ENCODE measurements at places on chromosomes 5 and 9.

- DNase-seq = peak; percentile 81
Observed at GRCh38 chr9:112072721-112073638, 102.1 kb downstream of the SUSD1 start.

DNA sequence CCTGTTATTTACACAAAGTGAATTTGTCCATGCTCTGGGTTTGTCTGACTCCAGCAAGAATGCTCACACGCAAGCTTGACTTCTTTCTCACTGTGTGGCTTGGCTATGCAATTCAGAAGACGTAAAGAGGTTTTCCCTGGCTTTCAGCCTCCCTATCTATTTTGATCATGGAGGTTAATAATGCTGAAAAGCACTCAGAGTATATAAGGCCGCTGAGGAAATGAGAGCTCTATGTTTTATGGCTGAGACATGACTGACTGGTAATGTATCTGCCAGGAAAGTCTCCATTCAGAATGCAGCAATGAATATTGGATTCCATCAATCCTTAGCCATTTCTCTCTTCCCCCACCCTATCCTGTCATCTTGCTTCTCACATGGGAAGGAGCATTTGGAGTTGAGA, 417.3 kb downstream of the DMAC1 start:
- DNase-seq = no peak

GRCh38 chr9:128790536-128790935, 3.5 kb downstream of the TBC1D13 start:
- no peak for DNase-seq

- no peak for DNase-seq
Observed at GRCh38 chr5:73638344-73639095, 12.5 kb downstream of the ARHGEF28 start.

GRCh38 chr5:95783661-95784060, 38.9 kb downstream of the GLRX start:
- DNase-seq = no peak

DNA sequence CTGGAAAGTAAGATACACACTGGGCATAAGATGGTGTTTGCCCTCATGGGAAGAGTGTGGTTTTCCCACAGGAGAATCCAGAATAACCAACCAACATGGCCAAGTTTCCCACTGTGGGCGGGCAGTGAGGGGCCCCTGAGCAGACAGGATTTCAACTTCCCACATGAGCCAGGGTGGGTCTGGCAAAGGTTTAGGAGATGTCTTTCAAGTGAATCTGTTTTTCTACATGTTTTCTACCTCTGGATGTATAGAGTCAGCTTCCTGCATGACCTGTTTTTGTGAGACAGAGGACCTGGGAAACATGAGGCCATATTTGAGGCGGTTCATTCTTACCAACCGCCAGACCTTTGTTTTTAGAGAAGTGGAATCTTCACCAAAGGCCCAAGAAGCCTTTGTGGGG, 100.5 kb downstream of the TLE4 start:
- DNase-seq = no peak

DNA sequence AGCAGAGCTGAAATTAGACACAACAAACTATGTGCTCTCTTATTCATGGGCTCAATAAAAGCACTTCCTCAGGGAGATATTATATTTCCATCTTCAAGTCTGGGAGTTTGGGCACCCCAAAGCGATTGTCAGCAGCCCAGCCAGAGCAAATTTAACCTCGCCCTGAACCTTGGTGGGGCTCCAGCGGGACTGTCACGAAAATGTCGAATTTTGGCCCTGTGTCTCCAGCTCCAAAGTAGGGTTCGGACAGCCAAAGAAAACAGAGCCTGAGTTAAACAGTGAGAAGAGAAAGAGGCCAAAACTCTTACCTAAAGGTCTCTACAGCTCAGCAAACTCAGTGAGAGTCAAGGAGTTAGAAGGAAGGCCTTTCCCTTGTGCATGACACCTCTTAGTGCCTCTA, 432.9 kb downstream of the SPATA31D1 start:
- DNase-seq = no peak

- no peak for DNase-seq
Observed at GRCh38 chr9:78130004-78130403, 98.4 kb upstream of the GNAQ start.

DNA sequence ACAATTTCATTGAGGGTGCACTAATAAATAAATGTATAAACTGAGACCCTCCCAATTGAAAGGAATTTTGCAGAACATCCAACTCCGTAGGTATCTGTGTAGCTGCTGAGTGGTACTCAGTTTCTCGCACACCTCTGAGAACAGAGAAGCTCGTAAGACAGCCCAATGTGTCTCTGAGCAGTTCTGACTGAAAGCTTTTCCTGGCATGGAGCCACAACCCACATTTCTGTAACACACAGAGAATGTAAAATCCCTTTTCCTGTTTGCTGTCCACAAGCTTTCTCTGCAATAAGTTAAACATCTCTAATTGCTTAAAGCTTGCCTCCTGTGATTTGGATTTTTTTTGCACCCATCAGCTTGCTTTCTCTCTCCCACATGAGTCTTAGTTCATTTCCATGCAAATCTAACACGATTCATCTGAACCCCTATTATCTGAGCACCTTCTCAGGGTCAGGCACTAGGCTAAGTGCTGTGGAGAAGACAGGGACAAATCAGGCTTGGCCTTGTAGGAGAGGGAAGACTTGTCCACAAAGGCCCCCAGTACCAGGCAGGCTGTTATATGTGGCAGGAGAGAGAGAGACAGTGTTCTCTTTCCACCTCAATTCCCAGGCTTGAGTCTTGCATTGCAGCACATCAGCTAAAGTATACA, 44.2 kb upstream of the COL15A1 start:
- DNase-seq = peak; percentile 78

DNA sequence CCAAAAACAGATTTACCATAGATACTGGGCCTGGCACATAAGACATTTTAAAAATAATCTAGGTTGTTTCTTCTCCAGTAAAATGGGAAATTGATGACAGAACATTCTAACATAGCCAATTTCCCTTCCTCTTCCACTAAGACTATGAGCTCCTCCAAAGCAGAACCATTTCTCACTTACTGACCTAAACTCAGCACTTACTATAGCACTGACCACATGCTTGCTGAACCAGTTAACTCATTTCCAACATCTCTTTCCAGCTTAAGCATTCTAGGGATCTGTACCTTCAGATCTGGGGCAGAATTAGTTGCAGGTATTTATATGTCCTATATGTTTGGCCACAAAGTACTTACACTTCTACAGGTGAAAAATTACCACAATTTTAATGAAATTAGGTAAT, 58.9 kb downstream of the TTC39B start:
- DNase-seq = no peak

DNA sequence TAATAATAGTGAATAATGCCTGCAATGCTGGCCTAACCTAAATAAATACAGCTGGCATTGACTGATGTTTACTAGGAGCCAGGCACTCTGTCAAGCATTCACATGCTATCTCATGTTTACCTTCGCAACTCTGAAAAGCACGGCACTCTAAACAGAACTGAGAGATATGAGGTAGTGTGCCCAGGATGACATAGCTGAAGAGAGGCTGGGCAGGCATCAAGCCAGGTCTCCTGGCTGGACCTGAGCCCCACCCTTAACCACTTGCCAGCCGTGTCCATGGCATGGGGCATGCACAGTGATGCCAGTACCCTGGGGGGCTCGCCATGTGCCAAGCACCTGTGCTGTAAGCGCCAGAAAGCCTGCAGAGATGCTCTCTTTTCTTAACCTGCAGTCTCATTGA, 119.4 kb upstream of the MVB12B start:
- no peak for DNase-seq

GRCh38 chr9:92187390-92187789, 72.2 kb upstream of the SPTLC1 start:
- DNase-seq = no peak

DNA sequence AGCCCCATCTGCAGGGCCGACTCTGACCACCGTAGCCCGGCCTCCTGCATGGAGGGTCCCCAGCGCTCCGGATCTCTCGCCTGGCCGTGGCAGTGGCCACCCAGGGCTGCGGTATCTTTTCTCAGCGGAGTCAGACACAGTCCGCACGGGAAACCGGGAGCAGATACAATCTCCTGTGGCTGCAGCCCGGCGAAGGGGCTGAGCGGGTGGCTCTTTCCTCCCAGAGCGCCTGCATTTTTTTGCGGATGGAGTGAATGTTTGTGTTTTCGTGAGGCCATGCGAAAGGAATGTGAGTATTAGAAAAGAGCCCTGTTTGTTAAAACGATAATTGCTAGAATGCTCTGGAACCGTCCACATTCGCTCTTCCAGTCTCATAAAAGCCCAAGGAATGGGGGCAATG, 53.4 kb upstream of the PTCH1 start:
- no peak for DNase-seq

DNA sequence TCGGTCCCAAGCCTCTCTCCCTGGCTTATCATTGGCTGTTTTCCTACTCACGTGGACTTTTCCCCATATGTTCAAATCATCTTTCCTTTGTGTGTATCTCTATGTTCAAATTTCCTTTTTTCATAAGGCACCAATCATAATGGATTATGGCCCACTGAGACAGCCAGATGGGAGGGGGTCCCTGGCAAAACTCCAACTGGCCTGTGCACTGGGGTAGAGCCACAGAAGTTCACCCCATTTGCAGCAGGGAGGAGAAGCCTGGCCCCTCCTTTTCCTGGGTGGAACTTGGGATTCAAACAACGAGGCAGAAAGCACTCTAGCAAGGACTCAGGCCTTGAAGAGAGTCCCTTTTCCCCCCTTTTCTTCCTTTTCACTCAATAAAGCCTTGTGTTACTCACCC, 362.4 kb downstream of the CDH18 start:
- no peak for DNase-seq

- no peak for DNase-seq
Observed at GRCh38 chr9:137111788-137112563, 2.6 kb downstream of the DPP7 start.

DNA sequence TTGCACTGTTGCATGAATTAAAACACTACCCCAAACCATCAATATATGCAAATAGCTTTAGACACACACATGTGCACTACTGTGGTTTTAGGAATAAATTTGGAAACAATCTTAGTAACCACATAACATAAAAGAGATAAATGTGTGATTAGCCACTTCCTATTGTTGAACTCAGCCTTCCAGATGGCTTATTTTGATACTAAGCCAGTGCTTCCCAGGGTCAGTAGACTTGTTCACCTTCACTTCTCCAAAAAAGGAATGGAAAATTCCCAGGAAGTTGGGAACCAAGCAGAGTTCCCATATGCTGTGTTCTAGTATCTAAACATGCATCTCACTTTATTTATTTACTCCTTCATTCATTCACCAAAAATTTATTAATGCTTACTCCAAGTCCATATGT, 47.8 kb downstream of the SVEP1 start:
- DNase-seq = no peak
